ENCODE measurements at places on chromosomes 12 and 14.

- DNase-seq: no peak
These were observed 23.8 kb downstream of the EEA1 start for GRCh38 chr12:92905258-92905810.

DNA sequence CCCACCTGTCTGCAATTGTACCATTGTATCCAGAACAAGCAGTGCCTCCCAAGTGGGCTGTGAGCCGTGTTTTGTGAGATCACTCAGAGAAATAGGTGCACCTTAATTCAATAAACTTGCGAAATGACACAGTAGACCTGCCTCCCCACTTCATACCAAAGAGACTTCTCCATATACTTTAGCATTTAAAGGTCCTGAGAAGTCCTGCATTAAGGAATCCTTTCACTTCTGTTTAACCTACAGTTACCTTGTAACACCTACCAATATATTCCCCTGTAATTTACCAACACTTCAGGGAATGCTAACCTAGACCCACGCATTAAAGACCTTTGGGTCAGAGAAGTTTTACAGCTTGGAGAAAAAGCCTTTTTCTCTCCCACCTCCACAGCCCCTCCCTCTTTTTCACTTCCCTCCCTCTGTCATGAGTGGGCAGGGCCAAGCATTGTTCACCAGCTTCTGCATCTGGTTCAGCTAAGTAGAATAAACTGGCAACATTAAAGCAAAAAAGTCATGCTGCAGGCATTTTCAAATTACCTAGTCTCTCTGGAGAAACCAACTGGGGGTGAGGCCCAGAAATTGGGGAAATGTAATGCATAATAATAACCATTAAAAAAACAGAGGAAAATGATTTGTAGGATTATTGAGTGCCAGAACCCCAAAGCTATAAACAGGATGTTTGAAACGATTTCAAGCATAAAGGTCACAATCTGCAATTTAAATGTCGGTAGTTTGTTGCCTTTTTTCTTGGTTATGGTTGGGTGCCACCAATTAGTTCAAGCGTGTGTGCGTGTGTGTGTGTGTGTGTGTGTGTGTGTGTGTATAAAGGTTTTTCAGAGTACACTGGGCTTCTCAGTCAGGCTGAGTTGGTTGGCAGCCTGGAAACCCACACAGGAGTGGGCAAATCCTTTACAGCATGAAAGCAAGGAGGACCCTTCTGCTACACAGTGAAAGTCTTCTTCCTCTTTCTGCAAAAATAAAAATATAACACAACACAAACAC lies 13.7 kb upstream of the WSCD2 start:
- DNase-seq: no peak

- DNase-seq: no peak
These were observed 10.8 kb downstream of the DIP2B start for GRCh38 chr12:50515587-50515986.

DNA sequence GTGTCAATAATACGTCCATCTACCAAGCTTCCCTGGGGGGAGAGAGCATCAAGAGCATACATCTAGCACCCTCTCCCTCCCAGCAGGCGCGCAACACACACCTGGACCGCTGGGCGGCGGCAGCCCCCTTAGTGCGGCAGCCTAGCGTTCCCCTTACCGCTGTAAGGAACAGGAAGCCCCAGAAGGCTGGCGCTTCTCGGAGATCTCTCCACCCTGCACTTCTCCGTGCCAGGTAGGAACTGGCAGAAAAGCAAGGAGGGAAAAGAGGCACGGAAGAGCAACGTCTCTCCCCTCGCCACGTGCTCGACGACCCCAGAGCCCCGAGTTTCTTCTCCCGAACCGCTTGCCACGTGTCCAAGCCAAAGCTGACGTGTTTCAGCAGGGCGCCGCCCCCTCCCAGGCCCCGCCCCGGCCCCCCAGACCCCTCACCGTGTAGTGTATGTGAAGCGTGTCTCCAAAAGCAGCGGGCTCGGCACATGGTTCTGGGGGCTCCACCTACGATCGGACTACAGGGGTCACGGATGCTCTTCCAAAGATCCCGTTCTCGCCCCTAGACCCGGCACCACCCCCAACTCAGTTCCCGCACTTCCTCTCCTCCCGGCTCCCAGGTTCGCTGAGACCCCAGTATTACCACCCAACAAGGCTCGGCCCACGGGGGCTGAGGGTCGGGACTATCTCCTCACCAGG lies 532 bp downstream of the FKBP11 start:
- DNase-seq: peak; percentile 42

- DNase-seq: no peak
These were observed 375.5 kb downstream of the RAD51B start for GRCh38 chr14:68195126-68195525.

- peak; percentile 24 for DNase-seq
These were observed at the start of gene CISTR for GRCh38 chr12:53751336-53752191. Gene CISTR, minus strand, starts transcription at chr12:53751979.

- DNase-seq: no peak
These were observed 9.2 kb downstream of the MOAP1 start for GRCh38 chr14:93175492-93175891.

DNA sequence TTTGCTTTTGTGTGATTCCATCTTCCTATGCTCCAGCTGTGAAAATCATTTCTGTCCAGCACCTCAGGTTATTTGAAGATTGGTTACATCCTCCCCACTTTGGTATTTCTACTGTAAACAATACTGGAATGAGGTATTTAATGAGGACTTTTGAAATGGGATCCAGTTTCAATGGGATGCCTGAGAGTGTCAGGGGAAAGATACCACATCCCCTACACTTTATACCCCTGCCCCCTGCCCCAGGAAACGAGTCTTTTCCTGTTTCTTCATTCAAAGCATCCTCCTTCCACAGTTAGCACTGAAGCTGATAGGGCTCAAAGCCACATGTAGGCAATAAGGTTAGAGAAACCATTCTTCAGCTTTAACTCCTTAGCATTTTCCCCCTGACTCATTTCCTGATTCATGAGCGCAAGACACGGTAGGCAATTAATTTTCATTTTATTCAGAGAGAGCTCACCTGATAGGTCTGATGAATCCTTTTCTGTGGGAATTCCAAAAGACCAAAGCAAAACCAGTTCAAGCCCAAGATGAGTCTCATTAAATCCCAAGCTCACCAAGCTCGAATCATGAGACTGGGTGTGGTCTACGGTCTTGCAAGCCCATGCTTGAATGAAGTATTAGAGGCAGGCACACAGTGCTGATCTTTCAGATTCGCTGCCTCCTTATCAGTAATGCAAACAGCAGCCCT lies 143.6 kb upstream of the CRY1 start:
- no peak for DNase-seq

DNA sequence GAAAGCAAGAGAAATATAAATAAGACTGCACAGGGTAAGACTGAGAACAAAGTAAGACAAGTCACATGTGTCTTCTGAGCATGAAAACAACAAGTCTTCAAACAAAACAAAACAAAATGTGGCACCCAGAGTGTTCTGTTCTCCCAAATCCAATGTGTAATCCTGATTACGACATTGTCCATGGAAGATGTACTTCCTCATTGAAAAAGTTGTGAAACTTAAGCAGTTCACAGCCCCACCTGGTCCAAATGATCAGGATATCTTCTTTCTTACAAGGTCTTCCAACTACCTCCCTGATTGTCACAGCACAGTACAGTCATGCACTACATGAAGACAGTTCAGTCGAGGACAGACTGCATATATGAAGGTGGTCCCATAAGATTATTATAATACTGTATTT lies 23.3 kb upstream of the NEK9 start:
- DNase-seq: no peak

DNA sequence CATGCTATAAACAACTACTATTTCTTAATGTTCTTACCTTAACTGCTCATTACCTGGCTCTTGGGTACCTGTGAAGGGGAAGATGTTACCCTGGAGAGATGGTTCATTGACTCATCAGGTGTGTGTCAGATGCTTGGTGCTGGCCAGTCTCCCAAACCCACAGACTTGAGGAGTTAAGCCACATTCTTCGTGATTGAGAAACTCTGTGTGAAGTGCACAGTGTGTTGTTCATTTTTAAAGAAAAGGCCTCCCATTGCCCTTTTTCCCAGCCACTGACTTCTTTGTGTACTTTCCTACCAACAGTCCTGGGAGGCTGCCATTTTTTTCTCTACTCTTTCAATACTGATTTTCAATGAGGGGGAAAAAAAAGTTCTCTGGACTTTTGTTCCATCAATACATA lies 3.2 kb downstream of the MGST1 start:
- DNase-seq: no peak

DNA sequence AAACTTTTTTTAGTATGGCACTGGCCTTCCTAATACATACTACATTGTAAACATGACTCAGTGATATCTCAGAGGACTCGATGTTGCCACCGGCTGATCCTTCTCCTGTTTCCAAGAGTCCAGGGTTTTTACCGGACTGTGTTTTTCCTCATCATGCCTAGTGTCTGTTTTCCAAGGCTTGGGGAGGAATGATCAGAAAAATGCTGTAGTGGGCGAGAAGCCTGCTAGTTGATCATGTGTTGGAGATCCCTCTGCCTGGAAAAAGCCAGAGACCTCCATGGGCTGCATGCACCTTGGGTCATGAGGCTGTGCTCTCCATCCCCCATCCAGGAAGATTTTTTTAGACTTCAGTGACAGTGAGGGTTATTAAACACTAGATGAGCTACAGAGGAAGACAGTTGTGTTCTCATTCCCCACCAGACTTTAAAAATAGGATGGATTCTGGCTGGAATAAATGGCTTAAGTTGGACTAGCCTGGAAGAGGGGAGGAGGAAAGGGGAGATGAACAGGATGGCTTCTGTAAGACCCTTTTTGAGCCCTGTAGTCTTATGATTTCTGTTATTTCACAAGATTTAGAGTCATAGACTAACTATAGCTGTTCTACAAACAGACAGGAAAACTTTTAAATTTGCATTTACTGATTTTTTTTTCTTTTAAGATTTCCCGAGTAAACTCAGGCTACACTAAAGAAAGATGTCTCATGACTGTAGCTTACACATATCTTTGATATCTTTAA lies 145.7 kb downstream of the SAMD4A start:
- no peak for DNase-seq

- DNase-seq: peak; percentile 78
These were observed 14.2 kb downstream of the ESR2 start for GRCh38 chr14:64279704-64280668.

- no peak for DNase-seq
These were observed 33.6 kb upstream of the PCNX1 start for GRCh38 chr14:70873627-70874026.

GRCh38 chr12:55847033-55847432 lies 4.3 kb upstream of the MMP19 start:
- no peak for DNase-seq

DNA sequence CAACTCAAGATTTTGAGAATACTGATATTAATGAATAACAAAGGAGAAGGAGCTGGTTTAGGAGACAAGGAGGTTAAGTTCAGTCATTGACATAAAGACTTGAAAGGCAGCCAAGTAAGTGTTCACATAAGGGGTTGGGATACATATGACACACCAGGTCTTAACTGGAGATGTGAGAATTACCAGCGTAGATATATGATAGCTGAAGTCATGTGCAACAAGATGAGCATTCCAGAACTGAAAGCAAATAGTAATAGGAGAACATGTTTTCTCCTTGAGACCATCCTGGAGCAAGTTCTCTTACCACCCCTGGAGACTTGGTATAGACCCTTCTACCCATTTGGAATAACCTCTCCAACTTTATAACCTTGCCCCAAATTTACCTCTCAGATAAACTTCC lies 43.3 kb upstream of the NPFF start:
- no peak for DNase-seq

DNA sequence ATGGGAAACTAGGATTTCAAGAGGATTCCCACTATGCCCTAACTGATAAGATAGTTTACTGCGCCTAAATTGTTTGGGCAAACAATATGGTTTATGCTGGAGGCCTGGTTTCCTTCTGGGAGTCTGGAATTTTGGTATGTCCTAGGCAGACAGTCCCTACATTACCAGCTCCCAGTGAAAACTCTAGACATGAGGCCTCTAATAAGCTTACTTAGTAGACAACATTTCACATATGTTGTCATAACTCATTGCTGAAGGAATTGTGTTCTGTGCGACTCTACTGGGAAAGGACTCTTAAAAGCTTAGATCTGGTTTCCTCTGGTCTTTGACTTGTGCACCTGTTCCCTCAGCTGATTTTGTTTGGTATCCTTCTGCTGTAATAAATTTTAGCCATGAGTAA lies 18.0 kb upstream of the PRPF39 start:
- DNase-seq: no peak

DNA sequence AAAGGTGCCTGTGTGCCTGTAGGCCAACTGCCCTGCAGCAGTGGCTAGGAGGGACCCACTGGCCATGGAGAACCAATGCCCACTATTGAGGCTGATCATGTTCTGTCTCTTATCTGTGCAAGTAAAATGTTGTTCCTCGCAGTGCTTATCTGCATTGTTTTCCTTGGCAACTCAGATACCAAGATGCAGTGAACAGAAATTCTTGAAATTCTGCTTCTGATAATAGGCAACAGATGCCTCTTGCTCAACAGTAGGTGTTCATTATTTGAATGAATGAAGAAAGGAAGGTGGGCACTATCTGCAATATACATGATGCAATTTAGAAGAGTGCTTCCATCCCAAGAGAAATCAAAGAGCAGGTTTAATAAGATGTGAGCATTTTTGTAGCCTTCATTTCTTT lies 232.2 kb downstream of the NUAK1 start:
- DNase-seq: no peak

DNA sequence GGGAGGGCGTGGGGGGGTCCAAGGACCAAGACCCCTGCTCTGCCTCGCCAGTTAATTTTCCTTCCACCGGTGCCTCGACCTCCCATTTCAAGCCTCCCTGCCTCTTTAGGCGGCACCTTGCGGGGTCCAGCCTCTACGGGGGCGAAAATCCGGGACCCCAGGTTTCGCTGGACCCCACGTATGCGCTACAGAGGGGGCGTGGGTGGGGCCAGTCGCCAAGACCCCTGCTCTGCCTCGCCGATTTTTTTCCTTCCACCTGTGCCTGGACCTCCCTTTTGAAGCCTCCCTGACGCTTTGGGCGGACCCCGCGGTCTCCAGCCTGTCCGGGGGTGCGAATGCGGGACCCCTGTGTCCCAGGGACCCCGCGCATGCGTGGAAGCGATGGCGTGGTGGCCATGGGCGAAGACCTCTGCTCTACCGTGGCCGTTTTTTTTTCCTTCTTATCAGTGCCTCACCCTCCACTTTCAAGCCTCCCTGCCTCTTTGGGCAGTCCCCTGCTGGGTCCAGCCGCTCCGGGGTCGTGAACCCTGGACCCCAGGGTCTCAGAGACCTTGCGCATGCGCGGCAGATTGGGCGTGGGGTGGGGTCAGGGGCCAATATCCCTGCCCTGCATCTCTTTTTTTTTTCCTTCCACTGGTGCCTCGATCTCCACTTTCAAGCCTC lies 324.2 kb downstream of the ALG10 start:
- DNase-seq: no peak

GRCh38 chr14:44564908-44565307 lies 57.8 kb upstream of the FSCB start:
- no peak for DNase-seq

GRCh38 chr14:64119500-64119899 lies 174.7 kb downstream of the ESR2 start:
- no peak for DNase-seq

DNA sequence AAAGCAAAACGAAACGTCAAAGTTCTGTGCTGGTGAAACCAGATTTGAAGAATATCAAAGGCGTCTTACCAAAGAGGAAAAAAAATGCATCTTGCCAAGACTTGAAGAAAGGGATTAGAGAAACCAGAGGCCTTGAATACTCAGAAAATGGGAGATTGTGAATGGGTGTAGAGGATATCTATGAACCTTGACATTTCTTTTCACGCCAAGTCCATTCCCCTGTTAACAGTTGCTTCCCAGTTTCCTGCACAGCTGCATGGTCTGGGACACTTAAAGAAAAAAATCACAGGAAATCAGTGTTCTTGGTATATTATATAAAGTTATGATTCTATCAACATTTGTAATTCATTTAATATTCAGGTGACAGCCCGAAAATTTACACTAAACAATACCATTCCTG lies 1.4 kb upstream of the GTF2A1 start:
- no peak for DNase-seq

- no peak for DNase-seq
These were observed 74.9 kb downstream of the TESC start for GRCh38 chr12:117023998-117024960.

Data from T-helper 2 cell (primary cell).